ENCODE measurements at places on chromosomes 12 and 14.

DNA sequence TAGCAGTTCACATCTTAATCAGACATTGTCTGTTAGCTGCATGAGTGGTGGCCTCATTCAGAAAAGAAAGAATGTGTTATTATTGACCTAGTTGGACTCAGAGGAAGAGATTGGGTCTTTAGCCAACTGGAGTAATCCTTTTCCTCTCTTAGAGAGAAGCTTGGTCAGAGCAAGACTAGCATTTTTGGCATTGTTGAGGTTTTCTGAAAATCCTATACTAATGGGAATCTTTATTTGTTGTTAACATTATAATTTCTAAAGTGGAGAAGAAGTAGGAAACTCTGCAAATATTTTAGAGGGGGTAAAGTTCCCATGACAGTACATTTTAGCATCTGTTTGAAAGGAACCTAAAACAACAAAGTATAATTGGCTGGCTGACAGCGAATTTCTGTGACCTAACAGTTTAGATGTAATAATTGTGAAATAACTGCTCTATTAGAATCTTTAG lies 9.7 kb downstream of the TOX4 start:
- DNase-seq, result no peak

DNA sequence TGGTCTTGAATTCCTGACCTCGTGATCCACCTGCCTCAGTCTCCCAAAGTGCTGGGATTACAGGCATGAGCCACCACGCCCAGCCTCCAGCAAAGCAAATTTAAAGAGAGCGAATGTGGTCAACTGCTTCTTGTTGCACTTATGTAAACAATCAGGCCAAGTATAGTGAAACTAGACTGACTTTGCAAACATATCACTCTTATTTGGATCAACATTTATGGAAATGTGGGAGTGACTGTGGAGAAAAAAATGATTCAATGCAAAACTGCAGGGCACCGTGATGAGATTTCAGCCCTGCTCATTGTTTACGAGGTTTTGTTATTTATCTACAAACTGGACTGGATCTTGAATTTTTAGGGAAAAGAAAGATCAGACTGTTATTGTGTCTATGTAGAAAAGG lies 28.1 kb downstream of the TMEM121 start:
- no peak for DNase-seq

- no peak for DNase-seq
These were observed 342.6 kb downstream of the NOVA1 start for GRCh38 chr14:26255213-26255612.

- DNase-seq, result no peak
These were observed 12.2 kb downstream of the DDX51 start for GRCh38 chr12:132131952-132132351.

DNA sequence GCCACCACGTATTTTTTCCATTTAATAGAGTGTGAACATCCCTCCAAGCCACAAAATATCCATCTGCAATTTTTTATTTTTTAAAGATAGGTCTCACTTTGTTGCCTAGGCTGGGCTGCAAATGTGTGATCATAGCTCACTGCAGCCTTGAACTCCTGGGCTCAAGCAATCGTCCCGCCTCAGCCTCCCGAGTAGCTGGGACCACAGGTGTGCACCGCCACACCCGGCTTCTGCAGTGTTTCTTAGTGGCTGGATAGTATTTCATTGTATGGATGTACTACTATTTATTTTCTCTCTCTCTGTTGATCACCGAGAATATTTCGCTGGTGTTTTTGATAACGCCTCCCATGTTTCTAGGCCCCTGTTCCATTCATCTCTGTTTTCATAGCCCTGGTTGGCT lies 17.5 kb downstream of the MLXIP start:
- no peak for DNase-seq

DNA sequence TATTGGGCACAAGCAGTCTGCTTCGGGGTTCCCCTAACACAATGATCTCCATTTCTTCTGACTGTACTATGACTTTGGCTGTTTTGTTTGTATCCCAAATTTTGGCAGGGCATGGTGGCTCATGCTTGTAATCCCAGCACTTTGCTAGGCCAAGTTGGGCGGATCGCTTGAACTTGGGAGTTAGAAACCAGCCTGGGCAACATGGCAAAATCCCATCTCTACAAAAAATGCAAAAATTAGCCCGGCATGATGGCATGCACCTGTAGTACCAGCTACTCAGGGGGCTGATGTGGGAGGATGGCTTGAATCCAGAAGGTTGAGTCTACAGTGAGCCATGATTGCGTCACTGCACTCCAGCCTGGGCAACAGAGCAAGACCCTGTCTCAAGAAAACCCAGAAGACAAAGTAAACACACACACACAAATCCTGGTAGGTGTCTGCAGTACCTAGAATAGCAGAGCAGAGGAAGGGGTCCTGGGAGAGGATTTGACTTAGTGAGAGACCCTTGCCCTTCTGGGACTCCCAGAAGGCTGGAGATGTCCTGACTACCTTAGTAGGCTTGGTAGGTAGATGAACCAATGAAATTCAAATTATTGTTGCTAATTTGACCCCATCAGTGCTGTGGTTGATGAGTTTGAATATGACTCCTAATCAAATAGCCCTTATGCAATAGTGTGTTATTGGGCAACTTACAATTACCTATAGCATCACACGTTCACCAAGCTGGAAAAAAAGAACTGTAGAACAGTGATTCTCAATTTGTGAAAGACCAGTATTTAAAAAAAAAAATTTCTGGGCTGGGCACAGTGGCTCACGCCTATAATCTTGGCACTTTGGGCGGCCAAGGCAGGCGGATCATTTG lies 6.8 kb upstream of the AEBP2 start:
- DNase-seq, result no peak

DNA sequence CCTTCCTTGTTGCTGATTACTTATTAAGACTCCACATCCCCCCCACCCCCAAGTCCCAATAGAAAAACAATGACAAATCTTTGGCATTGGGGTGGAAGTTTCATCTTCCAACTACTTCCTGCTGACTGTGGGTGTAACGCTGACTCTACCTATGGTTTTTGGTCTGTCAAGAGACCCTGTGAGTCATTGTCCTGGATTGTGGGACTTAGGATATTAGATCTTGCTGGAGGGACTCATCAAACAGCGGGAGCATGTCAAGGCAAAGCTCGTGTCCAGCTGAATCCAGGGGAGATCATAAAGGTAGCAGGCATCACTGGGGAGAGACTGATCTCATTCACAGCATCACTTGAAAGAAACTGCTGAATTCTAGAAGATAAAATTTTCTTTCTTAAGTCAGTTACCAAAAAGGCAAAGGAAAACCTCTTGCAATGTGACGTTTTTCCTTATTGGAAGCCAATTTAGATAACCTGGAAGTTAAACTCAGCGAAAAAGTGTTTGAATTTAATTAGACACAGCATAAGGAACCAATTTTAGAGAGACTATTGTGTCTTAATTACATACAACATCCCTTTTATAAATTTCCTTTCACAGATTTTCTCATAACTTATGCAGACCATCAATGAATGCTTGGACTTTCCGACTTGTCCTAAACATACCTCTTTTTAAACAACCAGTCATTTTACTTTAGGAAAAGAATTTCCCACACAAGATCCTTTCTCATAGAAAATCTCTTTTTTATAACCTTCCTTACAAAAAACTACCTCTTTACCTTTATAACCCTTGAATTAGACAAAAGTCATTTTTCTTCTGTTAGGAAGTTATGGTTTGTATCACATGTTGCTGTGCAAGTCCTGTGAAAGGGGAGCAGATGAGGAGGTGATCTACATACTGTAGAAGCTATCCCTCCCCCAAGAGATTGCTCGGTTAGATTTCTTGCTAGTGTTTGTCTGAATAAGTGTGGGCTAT lies 94.6 kb upstream of the SCAF11 start:
- DNase-seq, result no peak

DNA sequence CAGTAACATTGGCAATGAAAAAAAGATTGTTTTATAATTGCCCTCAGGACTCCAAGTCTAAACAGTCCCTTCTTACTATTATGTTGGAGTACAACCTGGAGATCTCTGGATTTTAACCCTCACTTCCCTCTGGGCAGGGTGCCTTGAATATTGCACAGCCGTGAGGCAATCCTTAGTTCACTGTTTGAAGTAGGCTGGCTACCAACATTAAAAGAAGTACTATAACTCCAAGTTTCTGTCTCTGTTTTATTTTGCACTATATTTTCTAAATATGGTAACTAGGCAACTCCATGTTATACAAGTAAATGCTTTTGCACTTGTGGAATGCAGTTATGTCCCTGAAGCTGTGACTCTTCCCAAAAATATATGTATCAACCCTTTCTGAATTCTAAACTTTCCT lies 490.7 kb downstream of the EGLN3 start:
- no peak for DNase-seq

GRCh38 chr12:101087920-101088319 lies 122.1 kb downstream of the SLC5A8 start:
- DNase-seq, result no peak

GRCh38 chr12:107668320-107669098 lies 17.1 kb upstream of the PWP1 start:
- no peak for DNase-seq

GRCh38 chr14:75260025-75260763 lies 18.4 kb upstream of the FOS start:
- no peak for DNase-seq

- no peak for DNase-seq
These were observed 100.9 kb downstream of the DICER1 start for GRCh38 chr14:95056476-95056875.

- DNase-seq, result no peak
These were observed 13.5 kb downstream of the COQ5 start for GRCh38 chr12:120515496-120515895.

DNA sequence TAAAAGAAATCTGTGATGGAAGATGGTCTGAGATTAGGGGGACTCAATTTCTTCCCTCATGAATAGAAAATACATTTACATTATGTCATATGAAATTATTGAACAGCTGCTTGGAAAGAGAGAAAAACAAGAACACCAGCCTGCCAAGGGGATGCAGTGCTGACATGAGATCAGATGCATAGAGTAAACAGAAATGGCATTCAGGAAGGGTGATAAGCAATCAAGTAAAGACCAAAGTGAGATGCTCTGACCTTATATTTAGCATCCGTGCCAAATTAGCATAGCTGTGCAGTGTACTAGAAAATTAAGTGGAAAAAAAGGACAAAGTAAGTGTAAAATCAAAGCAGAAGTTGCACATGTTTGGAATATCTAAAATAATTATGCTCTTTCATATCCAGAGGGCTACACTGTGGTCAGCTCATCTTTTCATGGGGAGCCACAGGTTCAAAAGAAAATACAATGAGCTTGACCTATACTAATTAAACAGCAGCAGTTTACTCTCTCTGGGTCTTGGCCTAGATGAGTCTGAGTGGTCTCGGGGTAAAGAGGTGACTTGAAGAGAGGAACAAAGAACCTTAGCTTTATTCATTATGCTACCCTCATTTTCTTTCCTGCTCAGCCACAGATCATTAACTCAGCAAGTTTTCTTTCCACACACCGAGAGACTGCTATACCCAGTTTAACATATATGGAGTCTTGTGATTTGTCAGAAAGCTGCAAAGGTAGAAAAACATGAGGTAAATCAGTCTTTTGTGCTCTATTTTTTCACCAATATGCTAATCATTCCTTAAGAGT lies 359.4 kb upstream of the FOXG1 start:
- DNase-seq, result no peak

GRCh38 chr14:71139294-71139946 lies 232.2 kb downstream of the PCNX1 start:
- no peak for DNase-seq

DNA sequence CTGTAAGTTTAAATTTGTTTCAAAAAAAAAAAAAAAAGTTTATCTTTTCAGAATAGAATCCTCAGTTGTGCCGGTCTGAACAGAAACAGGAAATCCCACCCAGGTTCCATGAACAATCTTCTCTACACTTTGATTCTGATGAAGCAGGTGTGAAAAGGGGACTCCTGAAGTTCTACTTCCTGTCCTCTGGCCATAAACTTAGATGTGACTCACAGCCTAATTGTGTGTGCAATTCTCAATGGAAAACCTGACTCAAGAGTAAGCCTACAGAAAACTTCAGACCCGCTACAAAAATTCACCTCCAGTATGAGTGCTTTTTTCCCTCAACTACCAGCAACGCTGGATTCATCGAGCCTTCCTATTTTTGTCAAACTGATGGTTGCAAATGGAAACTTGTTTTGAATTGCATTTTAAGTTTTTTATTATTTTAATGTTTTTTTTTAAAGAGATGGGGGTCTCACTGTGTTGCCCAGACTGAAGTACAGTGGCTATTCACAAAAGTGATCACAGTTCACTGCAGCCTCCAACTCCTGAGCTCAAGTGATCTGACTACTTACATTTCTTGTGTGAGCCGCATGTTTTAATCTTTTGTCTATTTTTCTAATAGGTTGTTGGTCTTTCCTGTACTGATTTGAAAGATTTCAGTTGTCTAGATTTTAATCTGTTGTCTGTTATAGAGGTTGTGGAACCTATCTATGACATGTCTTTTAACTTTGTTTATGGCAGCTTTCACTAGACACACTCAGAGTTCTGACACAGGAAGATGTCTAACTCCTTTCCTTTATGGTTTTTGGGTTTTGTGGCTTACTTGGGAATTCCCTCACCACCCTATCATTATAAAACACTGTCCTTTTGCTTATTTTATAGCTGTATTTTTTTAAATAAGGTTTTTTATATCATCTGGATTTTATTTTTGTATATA lies 37.6 kb downstream of the ATG14 start:
- peak; percentile 33 for DNase-seq

DNA sequence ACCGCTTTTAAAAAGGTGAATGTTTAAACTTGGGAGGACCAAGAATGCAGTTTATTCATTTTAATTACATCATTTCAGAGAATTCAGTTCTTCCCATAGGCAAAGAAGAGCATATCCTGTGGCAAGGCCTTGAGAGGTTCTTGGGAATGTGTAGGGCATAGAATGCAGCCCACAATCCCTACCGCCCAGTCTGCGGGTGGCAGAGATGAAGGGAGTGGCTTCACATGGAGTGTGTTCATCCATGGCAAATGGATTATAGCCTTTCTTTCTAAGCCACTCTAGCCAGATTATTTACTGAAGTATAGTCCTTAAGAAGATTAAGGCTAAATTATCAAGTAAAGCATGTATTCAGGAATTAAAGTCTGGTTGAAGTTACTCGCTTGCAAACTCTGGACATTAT lies 97.4 kb downstream of the TSPAN8 start:
- DNase-seq, result no peak
